ENCODE measurements at places on chromosomes 1 and 21.

- no peak for DNase-seq
Measured at GRCh38 chr1:230681599-230681998, 32.3 kb downstream of the AGT start.

GRCh38 chr1:19287436-19288185 is 959 bp downstream of the AKR7A3 start:
- DNase-seq: no peak

GRCh38 chr1:166852918-166853317 is 13.6 kb downstream of the POGK start:
- no peak for DNase-seq

GRCh38 chr21:34897828-34898227 is 151.3 kb downstream of the RUNX1 start:
- no peak for DNase-seq

- DNase-seq: no peak
Measured at GRCh38 chr1:119097380-119097779, 43.1 kb downstream of the WARS2 start.

All from stimulated activated CD8-positive, alpha-beta memory T cell treated with anti-CD3 and anti-CD28 coated beads, Interleukin-7, amount 100 ng/mL, for 48 hours (primary cell).